ENCODE measurements at places on chromosomes 16 and 17. TPM values are rescaled to one million over a fixed set of nuclear protein-coding genes. Genes with fewer than 3 reads are reported as not detected.

GRCh38 chr17:50586421-50587247 lies 26.1 kb downstream of the CACNA1G start:
- no peak for DNase-seq

- DNase-seq, result no peak
Measured at GRCh38 chr17:64692187-64692586, 30.1 kb upstream of the SMURF2 start.

DNA sequence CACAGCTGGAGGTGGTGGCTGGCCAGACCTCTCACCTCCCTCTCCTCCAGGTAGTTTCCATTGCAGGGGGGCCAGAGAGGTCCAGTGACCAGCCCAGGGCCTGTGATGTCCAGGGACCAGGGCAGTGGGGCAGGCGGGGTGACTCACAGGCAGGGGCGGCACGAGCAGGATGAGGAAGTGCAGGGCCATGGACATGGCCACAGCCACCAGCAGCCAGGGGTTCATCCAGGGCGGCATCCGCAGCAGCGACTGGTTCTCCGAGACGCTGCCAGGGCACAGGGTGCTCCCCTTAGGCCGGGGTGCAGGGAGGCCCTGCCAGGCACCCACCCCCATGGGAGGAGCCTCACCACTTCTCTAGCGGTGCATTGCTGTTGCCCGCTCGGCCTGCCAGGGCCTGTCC lies 12.9 kb upstream of the P2RX1 start:
- no peak for DNase-seq

GRCh38 chr17:41287050-41287449 lies 11.6 kb downstream of the KRTAP9-7 start:
- DNase-seq, result no peak

The C1QL1 gene
- not detected for total RNA-seq

DNA sequence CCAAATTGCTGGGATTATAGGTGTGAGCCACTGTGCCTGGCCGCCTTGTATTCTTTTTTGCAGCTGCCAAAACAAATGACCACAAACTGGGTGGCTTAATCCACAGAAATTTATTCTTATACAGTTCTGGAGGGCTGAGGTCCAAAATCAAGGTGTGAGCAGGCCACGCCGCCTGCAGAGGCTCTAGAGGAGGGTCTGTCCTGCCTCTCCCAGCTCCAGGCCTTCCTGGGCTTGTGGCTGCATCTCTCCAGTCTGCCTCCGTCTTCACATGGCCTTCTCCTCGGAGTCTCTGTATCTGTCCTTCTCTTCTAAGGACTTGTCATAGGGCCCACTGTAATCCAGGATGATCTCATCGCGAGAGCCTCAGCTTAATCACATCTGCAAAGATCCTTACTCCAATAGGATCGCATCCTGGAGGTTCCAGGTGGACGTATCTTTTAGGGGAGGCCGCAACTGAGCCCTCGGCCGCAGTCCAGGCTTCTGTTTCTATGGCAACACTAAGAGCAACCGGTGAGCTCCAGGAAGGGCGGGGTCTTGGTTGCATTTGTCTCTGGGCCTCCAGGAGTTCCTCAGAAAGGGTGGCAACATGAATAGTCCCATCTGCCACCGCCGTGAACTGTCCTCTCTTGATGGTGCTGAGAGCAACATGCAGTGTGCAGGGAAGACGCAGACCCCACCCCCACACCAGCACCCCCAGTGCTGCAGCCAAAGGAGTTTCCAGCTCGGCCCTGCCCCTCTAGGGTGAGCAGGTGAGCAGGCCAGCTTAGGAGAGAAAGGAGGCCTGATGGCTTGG lies 29.5 kb upstream of the CREBBP start:
- DNase-seq, result peak; percentile 57

- no peak for DNase-seq
Measured at GRCh38 chr16:79644971-79645667, 44.6 kb upstream of the MAF start.

The ZNF75A gene
- total RNA-seq, result 17.9 TPM

The SECTM1 gene
- 14.6 TPM for total RNA-seq

- no peak for DNase-seq
Measured at GRCh38 chr17:50188921-50189549, 12.4 kb downstream of the COL1A1 start.

DNA sequence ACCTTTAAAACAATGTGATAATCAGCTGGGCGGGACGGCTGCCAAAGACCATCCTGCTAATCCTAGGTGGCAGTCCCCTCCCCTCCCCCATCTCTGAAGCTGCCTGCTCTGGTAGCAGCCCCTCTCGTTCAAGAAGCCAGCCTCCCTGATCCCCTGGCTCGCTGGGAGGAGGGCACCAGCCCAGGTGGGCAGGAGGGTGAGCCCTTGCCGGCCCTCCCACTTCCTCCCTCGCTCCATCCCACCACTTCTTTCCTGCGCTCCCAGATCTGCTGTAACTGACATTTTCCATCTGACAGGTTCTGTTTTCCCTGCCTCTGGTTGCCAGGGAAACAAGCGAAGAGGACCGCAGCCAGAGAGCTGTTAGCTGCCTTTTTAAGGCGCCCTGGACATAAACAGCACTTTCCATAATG lies 155.7 kb upstream of the TNRC6C start:
- DNase-seq, result no peak

The PPY gene
- not detected for total RNA-seq

Measured in mesenteric fat pad (tissue), 1 donor.